Fibroblast of skin of left biceps (primary cell): ENCODE measurements at places on chromosomes 11 and 22.

GRCh38 chr11:64338716-64339115 is 1.3 kb upstream of the CCDC88B start:
- no peak for DNase-seq

GRCh38 chr11:14554959-14555358 is 34.8 kb upstream of the PSMA1 start:
- no peak for DNase-seq

DNA sequence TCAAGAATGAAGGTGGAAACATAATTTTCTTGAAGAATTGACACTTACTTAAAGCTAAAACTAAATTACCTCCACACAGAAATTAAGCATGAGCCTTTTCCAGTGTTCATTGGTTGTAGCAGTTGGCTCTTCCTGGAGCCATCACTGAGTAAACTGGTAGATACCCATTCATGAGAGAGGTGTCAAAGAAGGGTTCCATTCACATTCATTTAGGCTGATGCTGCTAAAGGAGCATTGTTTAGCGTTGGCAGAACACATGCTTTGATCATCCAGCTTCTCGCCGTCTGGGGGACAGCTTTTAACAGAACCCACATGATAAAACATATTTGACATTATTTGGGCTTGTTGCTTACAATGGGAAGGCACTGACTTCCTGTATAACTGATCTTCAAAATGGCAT is 71.6 kb downstream of the TNRC6B start:
- no peak for DNase-seq

DNA sequence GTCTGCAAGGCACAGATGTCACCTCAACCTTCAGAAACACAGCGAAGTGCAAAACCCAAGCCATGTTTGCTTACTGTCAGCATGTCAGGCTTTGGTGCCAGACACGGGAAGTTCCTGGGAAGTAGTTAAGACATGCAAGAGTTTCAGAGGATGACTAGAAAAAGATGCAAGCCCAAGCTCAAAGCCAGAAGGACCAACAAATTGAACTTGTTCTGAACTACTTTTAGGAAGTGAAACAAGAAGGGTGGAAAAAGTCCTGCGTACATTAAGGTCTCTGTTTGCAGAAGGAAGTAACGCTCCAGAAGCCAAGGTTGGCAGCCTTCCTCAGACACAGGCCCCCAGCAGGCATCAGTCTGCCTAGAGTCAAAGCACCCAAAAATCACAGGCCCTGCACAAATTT is 2.6 kb downstream of the AP1B1 start:
- no peak for DNase-seq

DNA sequence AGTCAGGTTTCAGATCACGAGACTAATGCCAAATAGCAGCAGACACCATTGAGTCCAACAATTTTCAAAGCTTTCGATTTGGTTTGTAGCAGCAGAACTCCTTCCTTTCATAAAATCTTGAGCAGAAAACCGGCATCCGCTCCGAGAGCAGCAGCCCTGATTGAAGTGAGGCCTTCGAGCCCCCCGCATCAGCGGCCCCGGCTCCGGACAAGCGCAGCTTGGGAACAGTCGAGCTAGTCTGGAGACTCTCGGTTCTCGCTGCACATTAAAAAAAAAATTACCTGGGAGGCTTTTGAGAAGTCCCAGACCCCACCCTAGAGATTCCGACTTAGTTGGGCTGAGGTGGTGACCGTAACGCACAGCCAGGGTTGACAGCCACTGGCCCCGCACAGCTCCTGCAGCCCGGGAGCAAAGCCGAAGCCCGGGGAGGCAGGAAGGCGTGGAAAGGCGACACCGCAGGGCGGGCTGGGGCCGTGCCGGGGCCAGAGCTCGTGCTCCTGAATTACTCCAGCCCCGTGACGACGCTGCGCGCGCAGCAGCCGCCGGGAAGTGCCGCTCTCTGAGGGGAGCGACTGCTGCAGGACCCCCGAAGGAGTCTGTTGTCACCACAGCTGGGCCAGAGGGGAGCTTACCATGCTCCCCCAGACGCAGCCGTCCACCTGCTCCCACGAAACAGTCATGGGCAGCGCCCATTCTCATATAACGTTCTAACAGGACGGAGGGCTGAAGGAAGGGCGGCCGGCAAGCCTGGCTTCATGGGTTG is 57.8 kb downstream of the SPATA19 start:
- no peak for DNase-seq

DNA sequence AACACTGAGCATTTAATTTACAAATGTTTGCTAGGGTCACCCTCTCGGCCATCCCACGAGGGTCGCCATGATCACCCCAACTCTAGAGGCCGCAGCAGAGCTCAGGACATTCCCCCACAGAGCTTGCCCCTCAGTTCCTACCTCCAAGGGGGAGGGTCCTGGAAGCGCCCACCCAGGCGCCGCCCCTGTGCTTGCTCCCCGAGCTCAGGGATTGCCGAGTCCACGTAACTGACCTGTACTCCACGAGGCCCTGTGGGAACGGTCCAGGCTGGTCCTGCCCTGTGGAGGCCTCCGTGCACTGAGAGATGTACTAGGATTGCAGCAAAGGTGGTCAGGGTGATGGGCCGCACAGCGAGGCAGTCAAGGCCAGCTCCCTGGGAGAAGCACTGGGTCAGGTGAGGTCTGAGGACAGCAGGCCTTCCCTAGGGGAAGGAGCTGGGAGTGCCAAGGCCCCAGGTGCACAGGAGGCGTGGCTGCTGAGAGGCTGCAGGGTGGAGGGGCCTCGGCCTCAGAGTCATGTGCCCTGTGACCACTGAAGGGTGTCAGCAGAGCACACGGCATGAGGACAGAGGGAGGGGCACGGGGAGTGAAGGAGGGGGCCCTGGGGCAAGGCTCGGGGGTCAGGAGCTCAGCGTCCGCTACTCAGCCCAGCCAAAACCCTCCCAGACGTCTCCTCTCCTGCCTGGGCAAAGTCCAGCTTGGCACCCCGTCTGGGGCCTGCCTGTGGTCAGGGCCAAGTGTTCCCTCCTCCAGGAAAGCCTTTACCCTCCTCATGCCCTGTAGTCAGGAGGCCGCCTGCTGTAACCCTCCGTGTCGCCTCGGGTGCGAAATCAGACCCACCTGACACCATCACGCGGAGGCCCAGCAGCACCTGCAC is 2.4 kb upstream of the MIOX start:
- no peak for DNase-seq

GRCh38 chr22:47329727-47330650 is 567.5 kb downstream of the TBC1D22A start:
- no peak for DNase-seq

DNA sequence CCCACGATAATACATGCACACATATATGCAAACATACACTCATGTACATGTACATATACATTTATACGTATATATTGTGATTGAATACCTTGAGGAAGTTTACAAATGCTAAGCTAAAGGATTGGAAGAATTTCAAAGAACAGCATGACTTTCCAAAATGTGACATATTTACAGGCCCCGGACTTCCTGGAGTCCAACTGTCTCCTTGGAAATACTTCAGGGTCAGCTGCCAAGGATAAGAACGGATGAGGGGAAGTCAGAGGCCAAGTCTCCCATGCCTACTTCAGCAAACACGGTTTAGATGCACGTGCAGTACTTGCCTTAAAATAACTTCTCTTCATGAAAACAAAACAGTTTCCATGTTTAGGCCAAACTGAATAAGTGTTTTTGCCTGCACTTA is 213.6 kb downstream of the DYNC2H1 start:
- DNase-seq = no peak

- no peak for DNase-seq
These were observed 52.5 kb upstream of the TTC12 start for GRCh38 chr11:113261709-113262475.

DNA sequence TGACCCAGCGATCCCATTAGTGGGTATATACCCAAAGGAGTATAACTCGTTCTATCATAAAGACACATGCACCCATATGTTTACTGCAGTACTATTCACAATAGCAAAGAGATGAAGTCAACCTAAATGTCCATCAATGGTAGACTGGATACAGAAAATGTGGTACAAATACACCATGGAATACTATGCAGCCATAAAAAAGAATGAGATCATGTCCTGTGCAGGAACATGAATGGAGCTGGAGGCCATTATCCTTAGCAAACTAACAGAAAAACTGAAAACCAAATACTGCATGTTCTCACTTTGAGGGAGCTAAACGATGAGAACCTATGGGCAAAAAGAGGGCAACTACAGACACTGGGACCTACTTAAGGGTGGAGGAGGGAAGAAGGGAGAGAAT is 146.8 kb downstream of the SBF2 start:
- DNase-seq = no peak

DNA sequence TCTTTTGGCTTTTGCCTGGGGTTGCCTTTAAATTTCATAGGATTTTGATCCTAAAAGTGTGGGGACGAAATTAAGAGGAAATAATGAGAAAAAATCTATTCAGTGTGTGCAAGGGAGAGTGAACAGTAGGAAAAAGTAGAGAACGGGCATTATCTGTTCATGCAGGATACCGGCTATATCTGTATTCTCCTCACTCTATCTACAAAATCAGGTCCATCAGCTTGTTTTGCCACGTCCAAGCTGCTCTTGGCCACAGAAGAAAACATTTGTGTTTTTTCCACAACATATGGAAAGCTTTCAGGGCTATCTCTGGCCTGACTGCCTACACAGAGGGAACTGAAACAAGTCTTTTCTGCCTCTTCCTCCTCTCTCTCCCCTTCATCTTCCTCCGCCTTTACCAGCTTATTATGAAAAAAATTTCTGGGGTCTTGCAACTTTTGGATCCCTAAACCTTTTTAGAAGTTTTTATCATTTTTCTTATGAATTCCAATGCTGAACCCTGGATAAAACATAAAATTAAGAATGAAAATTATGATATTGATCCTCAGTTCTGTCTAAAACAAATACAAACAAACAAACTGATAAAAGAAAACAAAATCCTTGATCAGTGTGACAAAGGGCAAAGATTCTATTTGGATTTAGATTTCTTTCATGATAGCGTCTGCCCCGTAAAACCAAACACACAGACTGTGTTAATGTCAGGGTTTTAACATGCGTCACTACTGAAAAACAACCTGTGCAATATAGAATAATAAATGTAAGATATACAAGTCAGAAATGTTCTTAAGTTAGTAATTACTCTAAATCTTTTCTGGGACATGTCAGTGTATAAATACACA is 219.7 kb downstream of the CNTN5 start:
- DNase-seq = no peak

DNA sequence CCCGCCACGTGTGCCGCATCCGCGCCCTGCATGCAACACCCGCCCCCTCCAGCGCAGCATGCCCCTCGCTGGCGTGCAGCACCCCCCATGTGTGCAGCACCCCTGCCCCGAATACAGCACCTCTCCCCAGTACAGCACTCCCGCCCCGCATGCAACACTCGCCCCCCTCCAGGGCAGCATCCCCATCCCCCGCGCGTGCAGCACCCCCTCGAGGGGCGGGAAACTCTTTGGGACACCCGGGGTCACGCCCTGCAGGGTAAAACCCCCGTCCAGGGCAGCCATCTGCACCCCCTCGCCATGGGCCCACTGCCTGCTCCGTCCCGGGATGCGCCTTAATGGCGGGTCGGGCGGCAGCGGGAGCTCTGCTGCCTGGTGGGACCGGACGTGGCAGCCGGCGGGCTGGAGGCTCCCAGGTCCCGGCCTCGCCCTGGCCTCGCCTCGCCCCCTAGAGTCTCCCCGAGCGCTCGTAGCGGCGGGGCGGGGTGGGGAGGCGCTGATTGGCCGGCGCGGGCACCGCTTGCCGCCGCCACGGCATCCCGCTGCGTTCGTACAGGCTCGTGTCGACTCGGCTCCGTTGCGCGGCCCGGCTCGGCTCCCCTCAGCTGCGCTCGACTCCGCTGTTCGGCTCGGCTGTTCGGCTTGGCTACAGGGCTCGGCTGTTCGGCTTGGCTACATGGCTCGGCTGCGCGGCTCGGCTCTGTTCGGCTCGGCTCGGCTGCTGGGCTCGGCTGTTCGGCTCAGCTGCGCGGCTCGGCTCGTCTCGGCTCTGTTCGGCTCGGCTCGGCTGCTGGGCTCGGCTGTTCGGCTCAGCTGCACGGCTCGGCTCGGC is 417 bp upstream of the BRSK2 start:
- DNase-seq = peak; percentile 89

DNA sequence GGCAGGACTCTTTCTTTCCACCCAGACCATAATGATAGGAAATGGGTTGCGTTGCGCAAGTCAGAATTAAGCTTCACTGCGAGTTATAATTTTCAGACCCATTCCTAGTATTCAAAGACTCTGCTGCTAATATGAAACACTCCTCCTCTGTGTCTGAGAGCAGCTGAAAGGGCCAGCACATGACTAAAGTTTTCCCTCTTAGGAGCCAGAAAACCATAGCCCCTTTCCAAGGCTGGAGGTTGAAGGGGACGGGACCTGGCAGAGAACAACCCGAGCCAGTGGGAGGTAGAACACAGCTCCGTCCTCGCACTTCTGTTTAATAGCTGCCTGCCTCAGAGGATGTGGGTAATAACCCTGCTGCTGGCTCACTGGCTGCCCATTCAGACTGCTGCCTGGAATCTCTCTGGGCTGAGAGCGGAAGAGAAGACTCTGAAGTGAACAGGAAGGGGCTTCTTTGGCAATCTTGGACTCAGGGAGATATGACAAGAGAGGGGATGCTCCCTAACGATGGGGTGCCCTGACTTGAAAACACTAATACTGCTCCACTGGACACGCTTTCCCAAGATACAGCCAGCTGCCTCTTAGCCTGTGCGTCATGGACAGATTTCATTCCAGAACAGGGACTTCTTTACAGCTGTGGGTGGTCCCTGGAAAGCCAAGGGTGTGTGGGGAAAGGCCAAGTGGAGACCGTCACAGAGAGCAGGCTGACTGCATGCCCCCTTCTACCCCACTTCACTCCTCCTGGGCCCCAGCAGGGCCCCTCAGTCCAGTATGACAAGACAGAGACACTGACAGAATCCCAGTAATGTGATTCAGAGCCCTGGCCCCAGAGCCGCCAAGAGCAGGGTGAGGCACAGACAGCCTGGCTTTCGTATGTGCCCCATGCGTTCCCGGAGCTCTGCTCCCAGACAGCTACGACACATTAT is 156.9 kb downstream of the FEZ1 start:
- DNase-seq = no peak

DNA sequence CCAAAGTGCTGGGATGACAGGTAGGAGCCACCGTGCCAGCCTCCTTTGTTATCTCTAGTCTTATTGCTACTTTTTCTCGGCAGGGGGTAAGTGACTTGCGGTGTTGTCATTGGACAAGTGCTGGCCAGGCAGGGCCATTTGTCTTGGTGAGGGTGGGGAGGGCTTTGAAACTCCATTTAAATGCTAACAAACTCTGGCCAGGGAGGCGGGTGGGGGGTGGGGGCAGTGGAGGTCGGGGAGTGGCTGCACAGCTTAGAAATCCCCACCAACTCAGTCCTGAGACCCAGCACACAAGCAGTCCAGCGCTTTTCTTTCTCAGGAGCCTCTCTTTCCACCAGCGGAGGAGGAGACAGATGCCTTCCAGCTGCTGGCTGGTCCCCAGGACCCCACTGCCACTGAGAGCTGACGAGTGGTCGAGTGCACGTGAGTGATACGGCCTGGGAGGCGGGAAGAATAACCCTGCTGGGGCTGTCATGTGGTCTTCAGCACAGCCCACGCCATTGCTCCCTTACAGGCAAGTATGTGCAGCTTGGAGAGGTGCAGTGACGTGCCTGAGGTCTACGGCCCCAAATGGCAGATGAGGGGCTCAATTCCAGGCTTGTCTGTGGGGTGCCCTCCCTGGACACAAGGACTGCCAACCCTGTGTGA is 24.2 kb upstream of the OSBPL5 start:
- DNase-seq = no peak

GRCh38 chr11:127027789-127028188 is 27.2 kb upstream of the KIRREL3 start:
- no peak for DNase-seq
